ENCODE measurements at places on chromosomes 12 and 14.

DNA sequence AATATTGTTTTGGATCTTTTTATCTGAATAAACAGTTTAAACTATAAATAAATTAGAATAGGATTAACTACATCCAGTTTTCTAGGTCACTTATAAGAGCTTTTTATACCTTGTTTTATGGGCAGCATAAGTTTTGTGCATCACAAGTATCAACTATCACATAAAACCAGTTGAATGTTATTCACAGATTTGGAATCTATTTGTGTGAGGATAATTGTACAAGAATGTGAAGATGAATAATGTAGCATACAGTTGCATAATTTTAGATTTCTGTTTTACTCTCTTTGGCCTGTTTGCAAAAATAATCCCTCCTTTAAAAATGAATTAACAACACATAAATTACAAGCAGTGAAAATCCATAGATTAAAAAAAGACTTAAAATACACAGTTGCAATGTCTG, 88.8 kb downstream of the SCFD1 start:
- DNase-seq = no peak

DNA sequence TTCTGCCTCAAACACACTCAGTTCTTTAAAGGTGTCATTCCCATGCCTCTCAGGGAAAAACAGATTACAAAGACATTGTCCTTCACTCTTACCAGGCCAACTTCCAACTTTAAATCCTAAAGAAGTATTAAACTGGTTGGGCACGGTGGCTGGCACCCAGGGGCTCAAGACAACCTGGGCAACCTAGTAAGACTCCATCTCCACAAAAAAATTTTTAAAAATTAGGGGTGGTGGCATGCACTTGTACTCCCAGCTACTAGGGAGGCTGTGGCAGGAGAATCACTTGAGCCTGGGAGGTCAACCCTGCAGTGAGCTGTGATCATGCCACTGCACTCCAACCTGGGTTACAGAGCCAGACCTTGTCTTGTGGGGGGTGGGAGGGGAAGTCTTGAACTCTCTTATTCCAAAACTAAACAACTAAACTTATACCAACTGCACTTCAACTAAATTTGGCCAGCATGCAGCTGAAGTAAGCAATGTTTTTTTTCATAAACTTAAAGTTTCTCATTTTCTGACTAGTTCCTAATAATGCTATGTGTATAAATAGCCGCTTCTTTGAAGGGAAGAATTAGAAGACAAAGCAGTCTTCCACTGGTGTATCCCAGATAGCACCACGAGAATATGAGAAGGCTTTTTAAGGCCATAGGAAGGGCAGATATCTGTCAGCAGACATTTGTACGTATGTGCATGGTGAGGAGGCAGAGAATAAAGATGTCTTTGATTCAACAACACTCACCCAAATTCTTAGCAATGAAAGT, 2.4 kb downstream of the SLC11A2 start:
- no peak for DNase-seq

- no peak for DNase-seq
Observed at GRCh38 chr14:22095860-22096513, 422.4 kb upstream of the OR4E1 start.

DNA sequence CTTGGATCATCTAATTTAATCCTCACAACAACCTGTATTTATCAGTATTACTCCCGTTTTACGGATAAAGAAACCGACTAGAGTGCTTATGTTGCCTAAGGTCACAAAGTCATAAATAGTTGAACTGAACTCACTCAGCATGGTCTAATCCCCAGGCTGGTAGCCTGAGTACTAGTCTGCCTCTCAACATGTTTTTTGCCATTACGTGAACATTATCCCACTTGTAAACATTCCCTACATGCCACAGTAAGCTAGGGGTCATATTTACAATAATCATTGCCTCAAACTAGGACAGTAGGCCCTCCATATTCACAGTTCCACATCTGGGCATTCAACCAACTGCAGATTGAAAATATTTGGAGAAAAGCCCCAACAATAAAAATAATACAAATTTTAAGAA, 12.1 kb downstream of the SNRPF start:
- DNase-seq = no peak

- no peak for DNase-seq
Observed at GRCh38 chr12:92753976-92754885, 51.4 kb downstream of the PLEKHG7 start.

GRCh38 chr14:96224480-96225096, 19.9 kb downstream of the BDKRB2 start:
- no peak for DNase-seq

- no peak for DNase-seq
Observed at GRCh38 chr14:34710006-34710405, 4.4 kb downstream of the CFL2 start.

GRCh38 chr14:84336433-84336832, 1193.5 kb upstream of the FLRT2 start:
- DNase-seq = no peak

- DNase-seq = no peak
Observed at GRCh38 chr14:39474416-39474911, 42.2 kb upstream of the FBXO33 start.

Data from stimulated activated CD4-positive, alpha-beta T cell treated with anti-CD3 and anti-CD28 coated beads, Interleukin-12 subunit alpha, Interleukin-12 subunit beta, amount 100 ng/mL, for 24 hours (primary cell).